Thyroid gland (tissue), 4 donors: ENCODE measurements at places on chromosomes 13 and 19.

- DNase-seq = peak; percentile 83
Measured at GRCh38 chr13:112814905-112815585, 125.2 kb downstream of the ATP11A start.

GRCh38 chr19:10193790-10194499 lies 808 bp downstream of the DNMT1 start:
- no peak for DNase-seq

DNA sequence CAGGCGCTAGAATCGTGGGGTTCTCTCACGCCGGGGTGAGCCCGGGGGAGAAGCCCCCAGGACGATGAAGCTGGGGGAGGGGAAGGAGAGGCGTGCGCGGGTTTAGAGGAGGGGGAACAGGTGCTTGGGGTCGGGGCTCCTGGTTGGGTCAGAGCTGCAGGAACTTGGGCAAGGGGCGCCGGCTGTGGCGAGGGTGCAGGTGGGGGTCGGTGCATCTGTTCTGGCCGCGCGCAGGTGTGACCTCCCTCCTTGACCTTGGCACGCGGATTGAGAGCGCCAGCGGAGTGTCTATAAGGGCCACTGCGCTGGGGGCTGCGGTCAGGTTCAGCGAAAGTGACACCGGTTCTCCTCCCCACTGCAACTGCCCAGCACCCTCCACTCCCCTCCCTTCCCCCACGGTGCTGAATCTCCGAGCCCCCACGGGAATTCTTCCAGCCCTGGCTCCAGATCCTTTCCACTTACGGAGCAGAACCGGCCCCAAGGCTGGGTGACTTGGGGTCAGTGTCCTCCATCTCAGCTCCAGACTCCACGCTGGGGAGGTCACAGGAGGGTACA lies 618 bp downstream of the TMEM38A start:
- peak; percentile 34 for DNase-seq

GRCh38 chr13:79171141-79172061 lies 234.7 kb downstream of the RBM26 start:
- no peak for DNase-seq

DNA sequence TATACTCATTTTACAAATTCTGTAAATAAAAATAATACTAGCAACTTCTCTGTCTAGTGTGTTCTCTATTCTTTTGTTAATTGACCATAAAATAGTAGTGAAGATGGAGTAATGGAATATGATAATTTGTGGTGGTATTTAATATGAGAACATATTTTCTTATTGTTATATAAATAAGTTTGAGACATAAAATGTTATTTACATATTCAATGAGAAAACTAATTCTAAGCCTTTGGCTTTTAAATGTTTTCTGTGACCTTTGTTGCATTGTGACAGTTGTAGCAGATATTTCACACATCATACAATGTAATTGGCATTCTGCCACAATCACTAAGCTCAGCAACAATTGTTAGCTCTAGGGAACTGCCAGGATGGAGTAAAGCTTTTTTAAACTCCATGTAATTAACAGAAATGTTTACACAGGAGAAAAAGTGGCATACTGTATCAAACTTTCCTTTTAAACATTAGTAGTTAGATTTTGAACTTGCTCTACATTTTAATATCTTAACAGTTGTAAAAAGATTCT lies 562.1 kb upstream of the PCDH9 start:
- no peak for DNase-seq

DNA sequence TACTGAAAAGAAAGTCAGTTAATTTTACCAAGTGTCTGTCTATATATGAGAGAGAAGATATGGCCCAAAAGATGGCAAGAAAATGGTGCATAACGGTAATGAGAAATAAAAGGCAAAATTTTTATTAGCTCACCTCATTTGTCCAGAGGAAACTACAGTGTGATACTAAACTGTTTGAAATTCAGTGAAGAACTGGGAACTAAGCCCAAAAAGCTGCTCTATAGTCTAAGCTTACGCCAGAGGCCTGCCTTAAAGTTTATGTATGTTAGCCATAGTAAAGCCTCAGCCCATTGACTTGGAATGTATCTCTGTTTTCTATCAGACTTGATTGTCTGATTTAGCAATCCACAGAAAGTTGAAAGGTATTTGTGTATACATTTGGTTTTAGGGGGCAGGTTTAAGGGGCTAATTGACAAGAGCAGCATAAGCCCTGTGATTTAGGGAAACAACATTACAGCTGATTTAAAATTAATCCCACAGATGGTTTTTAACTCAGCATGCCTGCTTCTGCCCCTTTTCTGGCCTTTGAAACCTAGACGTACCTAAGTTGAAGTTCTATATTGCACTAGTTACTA lies 91.0 kb upstream of the MAB21L1 start:
- no peak for DNase-seq

DNA sequence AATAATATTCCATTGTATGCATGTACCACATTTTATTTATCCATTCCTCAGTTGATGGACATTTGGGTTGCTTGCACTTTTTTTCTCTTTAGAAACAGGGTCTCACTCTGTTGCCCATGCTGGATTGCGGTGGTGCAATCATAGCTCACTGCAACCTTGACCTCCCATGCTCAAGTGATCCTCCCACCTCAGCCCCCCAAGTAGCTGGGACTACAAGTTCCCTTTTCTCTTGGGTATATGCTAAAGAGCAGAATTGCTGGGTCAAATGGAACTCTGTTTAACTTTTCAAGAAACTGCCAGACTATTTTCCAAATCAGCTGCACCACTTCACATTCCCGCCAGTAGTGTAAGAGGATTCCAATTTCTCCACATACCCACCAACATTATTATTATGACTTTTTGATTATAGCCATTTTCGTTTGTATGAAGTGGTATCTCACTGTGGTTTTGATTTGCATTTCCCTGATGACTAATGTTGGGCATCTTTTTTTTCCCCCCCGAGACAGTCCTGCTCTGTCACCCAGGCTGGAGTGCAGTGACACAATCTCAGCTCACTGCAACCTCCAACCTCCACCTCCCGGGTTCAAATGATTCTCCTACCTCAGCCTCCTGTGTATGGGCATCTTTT lies 7.6 kb upstream of the IPO5 start:
- DNase-seq = no peak

DNA sequence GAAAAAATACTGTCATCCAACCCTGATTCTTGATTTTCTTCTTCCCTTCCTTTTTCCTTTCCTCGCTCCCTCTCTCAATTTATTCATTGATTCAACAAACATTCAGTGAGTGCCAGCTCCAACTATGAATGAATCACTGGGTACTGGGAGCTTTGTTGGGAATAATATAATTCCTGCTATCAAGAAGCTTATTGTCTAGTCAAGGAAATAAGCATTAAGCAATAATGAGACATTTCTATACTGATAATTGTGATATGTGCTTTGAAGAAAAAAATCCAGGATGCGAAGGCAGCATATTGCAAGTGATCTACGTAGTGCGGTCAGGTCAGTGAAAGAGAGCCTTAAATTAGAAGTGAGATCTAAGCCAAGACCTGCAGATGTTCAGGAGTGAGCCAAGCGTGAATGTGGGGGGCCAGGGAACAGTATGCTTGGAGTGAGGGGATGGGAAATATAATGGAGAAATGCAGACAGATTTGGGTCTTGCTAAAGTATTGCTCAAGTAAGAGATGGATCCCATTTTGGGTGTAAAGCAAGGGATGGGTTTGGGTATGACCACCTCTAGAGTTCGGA lies 253.5 kb downstream of the LHFPL6 start:
- DNase-seq = no peak
